ENCODE measurements at places on chromosomes 5 and 9. TPM values are rescaled to one million over a fixed set of nuclear protein-coding genes. Genes with fewer than 3 reads are reported as not detected.

GRCh38 chr5:164518067-164518740 is 1012.8 kb downstream of the MAT2B start:
- peaks cover 31% of the 10 kb centered on the region for H3K4me1 ChIP-seq
- no peak for DNase-seq
- H3K27ac ChIP-seq = peak overlapping the region; percentile 24

GRCh38 chr9:83185488-83186154 is 122.7 kb upstream of the RASEF start:
- no peaks in the 10 kb centered on the region for H3K36me3 ChIP-seq
- H3K27me3 ChIP-seq = no peaks in the 10 kb centered on the region
- peak; percentile 73 for DNase-seq
- H3K4me3 ChIP-seq = peak overlapping the region; percentile 7

DNA sequence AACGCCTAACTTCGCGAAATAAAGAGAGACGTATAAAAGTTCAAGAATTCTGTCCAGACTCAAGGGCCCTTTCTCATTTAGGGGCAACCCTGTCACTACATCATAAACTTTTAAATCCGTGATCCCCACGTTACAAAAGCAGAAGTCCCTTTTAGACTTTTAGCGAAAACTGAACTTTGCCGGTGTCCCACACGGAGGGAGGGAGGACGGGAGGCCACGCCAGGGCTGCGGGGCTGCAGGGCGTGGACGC is 515 bp upstream of the F2R start:
- H3K36me3 ChIP-seq = no peaks in the 10 kb centered on the region
- no peak overlapping the region for H3K27ac ChIP-seq
- no peak for DNase-seq
- peaks cover 27% of the 10 kb centered on the region for H3K27me3 ChIP-seq

Gene TCF7
- total RNA-seq = 12.7 TPM

Gene DAPK1
- total RNA-seq = 24.6 TPM

Gene ADAM19
- total RNA-seq = 8.8 TPM

Gene PCAT7
- total RNA-seq = 24.4 TPM

All from cardiac muscle cell (in vitro differentiated cells and primary cell).